ENCODE measurements at places on chromosomes 12 and 14. TPM values are rescaled to one million over a fixed set of nuclear protein-coding genes. Genes with fewer than 3 reads are reported as not detected.

DNA sequence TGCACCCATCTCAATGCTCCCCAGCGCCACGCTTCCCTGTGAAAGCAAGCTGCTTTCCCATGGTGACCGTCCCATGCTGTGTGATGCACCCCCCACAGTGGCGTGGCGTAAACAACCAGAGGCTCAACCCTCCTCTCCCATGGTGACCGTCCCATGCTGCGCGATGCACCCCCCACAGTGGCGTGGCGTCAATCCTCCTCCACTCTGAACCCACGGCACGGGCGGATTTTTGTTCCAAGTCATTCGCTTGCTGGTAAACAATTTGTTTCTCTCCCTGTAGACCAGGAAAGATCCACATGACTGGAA, 8.9 kb downstream of the STX2 start:
- no peak for DNase-seq

DCAF11 gene
- total RNA-seq: 128 TPM

DNA sequence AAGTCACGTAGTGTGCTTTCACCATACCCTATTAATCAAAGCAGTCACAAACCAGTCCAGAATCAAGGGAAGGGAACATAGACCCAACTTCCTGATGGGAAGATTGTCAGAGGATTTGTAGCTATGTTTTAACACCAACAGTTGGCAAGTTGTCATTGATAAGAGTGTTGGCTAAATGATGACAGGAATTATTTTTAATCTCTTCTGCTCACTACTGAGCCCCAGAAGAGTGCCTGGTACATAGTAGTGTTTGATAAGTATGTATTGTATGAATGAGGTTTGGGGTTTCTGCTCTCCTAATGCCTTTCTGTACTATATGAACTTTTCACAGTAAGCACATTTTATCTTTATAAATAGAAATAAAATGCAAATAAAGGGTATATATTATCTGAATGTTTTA, 14.7 kb downstream of the HCFC2 start:
- no peak for DNase-seq

TRHDE gene
- total RNA-seq: 73.2 TPM

PARPBP gene
- total RNA-seq: 0.52 TPM

FAIM2 gene
- total RNA-seq: 1.0 TPM

DNA sequence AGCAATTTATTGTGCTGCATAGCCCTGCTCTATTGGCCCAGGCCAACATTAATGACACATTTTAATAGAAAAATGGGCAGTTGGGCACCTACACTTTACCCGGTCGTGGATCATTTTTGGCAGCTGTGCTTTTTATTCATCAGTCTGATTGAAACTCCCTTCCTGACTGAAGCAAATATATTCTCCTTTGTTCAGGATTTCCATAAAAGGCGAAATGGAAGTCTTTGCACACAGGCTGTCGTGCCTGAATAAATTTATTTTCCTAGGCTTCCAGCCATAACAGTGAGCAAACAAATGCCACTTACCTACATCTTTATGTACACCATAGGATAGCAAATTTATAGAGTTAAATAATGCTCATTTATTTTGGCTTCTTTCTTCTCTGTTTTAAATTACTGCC, 480.7 kb upstream of the DCN start:
- no peak for DNase-seq

- DNase-seq: no peak
Measured at GRCh38 chr12:95146769-95147168, 70.5 kb downstream of the FGD6 start.

DNA sequence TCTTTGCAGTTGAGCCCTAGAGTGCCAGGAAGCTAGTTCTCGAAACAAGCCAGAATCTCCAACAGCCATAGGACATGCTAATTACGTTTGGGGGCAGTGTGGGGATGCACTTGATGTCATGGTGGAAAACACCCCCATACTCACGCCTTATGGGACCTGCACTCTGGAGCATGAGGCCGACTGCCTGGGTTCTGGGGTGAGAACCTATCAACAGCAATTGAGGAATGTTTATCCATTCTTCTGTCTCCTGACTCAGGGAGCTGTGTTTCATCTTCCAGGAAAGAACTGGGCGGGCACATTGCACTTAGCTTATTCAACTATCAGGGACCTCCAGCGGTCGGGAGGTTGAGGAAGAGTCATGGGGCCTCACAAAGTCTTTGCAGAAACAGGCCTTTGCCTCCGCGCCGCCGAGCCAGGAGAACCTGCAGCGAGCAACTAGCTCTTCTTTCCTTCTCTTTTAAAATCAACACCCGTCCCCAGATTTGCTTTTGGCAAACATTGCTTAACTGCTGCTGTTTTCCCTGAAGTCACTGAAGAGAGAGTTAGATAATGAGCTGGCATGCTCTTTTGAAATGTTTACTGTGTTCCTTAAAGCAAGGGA, 226.1 kb upstream of the DIO3 start:
- peak; percentile 40 for DNase-seq

KRT83 gene
- not detected for total RNA-seq

GRCh38 chr12:18239526-18239925, 21.8 kb upstream of the PIK3C2G start:
- DNase-seq: no peak

GRCh38 chr14:103680491-103681231, 34.6 kb downstream of the XRCC3 start:
- DNase-seq: no peak

GPR135 gene
- total RNA-seq: 4.2 TPM

DNA sequence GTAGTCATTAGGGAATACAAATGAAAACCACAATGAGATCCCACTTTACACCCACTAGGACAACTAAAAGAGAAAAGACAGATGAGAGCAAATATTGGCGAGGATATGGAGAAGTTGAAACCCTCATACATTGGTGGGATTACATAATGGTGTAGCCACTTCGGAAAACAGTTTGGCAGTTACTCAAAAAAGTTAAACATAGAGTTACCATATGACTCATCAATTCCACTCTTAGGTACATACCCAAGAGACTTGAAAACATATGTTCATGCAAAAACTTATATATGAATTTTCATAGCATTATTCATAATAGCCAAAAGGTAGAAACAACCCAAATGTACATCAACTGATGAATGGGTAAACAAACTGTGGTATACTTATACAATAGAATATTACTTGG, 27.1 kb downstream of the ALDH1L2 start:
- DNase-seq: no peak

- DNase-seq: no peak
Measured at GRCh38 chr12:6494258-6494743, 399 bp downstream of the NCAPD2 start.

GRCh38 chr14:75018694-75019093, 16.0 kb downstream of the EIF2B2 start:
- DNase-seq: peak; percentile 45

- DNase-seq: no peak
Measured at GRCh38 chr12:131793243-131794022, 34.8 kb upstream of the MMP17 start.

TMEM63C gene
- 0.33 TPM for total RNA-seq

SLC25A21 gene
- not detected for total RNA-seq

MIPOL1 gene
- 27.0 TPM for total RNA-seq

- DNase-seq: no peak
Measured at GRCh38 chr12:29831173-29831572, 47.4 kb upstream of the TMTC1 start.

- DNase-seq: peak; percentile 44
Measured at GRCh38 chr12:62258941-62259630, 1.1 kb upstream of the USP15 start.

AMN gene
- total RNA-seq: 6.0 TPM
